GOT3 (cell line): ENCODE measurements at places on chromosomes 12 and 14.

DNA sequence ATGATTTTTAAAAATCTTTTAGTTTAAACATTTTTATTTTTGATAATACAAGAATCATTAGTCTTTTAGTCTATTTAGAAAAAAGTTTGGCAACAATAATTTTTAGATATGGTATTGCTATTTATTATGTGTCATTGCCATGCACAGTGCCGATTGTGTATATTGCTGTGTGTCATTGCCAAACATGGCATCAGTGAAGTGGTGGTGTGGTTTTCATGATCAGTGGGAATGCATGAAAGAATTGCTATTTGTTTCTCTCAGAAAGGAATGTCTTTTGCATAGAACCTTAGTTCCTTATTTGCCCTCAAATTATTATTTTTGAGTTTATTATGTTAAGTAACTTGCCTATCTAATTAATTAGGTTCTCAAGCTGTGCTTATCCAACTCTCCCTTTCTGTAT is 397.5 kb upstream of the PDE3A start:
- DNase-seq: no peak

GRCh38 chr14:62626416-62626815 is 418.8 kb downstream of the KCNH5 start:
- DNase-seq: no peak

- DNase-seq: no peak
These were observed 23.0 kb downstream of the SCYL2 start for GRCh38 chr12:100290016-100290415.

DNA sequence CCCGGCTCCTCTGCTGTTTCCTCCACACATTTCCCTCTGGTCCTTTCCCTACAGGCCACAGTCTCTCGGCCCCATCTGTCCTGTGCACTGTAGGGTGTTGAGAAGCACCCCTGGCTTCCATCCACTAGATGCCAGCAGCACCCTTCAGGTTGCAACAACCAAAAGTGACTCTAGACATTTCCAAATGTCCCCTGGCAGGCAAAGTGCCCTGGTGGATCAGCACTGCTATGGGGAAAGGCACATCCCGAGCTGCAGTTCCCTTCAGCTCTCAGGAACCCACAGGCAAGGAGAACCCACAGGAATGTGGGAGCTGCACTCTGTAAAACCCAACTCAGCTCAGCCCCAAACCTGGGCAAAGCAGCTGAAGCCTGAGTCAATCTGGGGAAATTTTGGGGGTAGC is 77.0 kb downstream of the RBM19 start:
- no peak for DNase-seq

GRCh38 chr14:36676236-36676635 is 14.6 kb downstream of the PAX9 start:
- no peak for DNase-seq

GRCh38 chr14:81305065-81305464 is 84.3 kb upstream of the GTF2A1 start:
- DNase-seq: no peak

- no peak for DNase-seq
These were observed 1133.8 kb upstream of the SEL1L start for GRCh38 chr14:82667501-82667900.

DNA sequence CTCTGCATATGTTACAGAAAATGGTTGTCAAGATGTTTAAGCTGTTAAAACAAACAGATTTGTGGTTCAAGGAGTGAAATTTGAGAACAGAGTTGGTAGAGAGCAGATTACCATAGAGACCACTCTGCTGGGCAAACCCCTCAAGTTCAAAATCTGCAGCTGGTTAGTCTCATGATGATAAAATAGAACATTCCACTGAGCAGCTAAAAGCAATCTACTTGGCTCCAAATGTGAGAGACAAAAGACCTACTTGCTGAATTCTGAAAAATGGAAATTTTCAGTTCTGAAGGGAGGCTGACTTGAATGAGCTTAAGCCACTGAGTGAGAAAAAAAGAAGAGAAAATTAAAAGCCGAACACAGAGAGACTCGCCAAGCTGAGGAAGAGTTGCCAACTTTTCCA is 519.3 kb downstream of the NOVA1 start:
- no peak for DNase-seq

DNA sequence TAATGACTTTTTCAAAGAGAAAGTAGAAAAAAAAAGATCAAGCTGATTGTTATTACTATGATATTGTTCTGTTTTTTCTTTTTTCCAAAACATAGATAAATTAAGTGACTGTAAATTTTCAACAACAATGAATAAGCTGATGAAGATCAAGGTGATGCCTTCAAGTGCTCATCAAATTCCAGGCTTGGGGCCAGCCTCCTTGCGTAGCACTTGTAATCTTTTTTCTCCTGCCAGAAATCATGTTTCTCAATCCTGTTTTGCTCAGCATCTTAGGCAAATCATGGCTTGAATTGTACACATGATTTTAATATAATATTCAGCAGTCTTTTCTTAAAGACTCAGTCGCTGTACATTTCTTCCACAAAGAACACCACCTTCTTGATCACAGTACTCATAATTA is 333.2 kb downstream of the NPAS3 start:
- no peak for DNase-seq

GRCh38 chr12:100141998-100142850 is 450 bp downstream of the BLTP3B start:
- no peak for DNase-seq

DNA sequence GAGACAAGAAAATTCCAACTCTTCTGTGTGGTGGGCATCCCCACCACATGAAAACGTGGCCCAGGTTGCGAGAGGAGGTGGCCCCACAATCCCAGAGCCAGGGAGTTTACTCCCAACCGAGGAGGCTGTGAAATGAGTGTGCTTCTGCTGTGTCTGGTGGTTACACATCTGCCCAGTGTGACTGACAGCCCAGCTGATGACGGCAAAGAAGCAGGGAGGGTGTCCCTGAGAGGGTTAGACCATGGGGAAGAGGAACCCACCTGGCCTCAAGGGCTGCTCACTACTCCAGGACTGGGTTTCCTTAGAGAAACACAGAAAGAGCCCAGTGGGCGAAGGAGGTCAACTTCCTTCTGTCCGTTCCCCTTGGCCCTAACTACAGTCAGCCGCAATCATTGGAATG is 24.6 kb downstream of the ZFP36L1 start:
- no peak for DNase-seq

DNA sequence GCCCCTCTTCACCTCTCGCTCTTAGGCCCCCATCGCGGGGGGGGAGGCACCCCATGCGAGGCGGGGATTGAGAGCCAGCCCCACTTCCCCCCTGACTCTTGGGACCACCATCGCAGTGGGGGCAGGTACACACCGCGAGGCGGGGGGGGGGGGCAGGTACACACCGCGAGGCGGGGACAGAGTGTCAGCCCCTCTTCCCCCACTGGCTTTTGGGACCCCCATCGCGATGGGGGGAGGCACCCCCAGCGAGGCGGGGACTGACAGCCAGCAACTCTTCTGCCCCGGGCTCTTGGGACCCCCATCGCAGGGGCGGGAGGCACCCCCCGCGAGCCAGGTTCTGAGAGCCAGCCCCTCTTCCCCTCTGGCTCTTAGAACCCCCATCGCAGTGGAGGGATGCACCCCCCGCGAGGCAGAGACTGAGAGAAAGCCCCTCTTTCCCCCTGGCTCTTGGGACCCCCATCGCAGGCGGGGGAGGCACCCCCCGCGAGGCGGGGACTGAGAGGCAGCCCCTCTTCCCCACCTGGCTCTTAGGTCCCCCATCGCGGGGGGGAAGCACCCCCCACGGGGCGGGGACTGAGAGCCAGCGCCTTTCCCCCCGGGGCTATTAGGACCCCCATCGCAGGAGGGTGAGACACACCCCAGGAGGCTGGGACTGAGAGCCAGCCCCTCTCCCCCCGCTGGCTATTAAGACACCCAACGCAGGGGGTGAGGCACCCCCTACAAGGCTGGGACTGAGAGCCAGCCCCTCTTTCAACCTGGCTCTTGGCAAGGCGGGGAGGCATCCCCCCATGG is 196.5 kb upstream of the PZP start:
- DNase-seq: no peak

DNA sequence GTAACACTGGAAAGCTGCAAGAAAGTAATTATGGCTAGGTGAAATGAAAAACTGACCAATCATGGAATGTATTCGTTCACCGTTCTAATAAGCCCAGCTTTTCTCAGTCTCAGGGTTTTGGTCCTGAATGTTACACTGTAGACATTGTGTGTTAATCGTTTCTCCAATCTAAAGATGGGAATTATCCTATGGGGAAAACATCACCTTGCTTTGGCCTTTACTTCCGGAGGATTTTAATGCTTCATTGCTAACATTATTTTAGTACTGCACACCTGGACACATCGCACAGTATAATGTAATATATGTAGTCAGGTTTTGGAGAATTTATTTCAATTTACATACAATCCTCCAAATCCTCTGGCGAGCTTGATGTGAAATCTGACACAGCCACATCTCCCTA is 1.2 kb upstream of the TRHDE start:
- DNase-seq: no peak
